GM12878 (cell line): ENCODE measurements at places on chromosomes 12 and 14. TPM values are rescaled to one million over a fixed set of nuclear protein-coding genes. Genes with fewer than 3 reads are reported as not detected.
A peak's percentile ranks its signal among the peaks of the same experiment; 100 is the strongest.

DNA sequence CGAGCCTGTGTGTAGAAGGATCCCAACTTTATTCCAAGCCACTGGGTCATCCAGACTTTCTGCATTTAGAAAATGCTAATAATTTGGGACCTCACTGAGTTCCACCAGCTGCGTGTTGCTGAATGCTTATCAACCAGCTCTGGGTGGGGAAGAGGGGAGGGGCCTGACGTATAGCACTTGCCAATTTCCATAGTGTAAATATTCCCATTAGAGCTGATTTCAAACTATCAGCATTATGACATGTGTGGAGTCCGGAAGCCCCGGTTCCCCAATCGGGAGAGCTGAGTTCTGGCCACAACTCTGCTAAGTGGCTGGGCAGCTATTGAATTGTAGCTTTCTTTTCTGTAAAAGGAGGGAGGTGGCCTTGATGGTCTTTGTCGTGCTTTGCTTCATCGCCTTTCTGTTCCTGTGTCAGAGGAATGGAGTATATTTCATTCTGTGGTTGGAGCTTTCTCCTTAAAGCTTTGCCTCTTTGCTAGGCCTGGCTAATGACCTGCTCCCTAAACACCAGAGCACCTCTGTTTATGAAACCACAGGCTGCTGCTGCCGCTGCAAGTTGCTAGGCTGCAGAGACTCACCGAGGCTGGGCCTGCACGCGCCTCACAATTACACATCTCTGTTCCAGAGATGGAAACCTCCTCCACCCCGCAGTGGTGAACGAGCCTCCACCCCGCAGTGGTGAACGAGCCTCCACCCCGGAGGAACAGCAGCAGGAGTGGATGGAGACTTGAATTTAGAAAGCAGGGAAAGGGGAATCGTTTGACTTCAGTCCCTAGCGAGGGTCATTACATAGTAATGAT is 7.7 kb upstream of the BCL7A start:
- no peak for DNase-seq

DNA sequence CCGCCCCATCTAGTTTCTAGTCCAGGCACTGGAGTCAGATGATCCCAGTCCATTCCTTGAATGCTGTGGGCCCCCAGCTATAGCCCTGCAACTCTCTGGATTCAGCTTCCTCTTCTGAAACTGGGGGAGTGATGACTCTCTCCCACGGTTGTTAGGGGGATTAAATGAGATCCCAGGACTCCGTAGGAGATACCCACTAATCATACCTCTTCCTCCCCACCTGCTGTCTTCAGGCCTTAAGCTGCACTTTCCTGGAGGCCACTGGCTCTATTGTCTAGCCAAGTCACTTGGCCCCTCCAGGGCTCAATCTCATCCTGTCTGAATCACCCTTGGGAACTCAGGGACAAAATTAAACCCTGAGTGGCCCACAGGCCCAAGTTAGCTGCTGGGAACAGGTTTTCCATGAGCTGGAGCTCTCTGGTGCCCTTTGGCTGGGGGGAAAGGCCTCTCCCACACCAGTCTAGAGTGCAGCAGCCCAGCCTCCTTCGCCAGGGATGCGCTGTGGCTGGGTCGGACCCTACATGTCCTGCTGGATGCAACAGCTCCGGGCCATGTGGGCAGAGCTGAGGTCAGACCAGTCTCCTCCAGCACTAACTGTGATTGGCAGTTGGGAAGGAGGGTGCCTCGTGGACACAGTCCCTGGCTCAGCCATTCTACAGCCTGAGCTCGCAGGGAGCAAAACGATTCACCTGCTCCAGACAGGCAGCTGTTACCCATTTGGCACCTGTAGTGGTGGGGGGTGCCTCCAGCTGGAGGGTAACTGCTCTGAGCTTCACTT is 6.0 kb upstream of the ASB2 start:
- DNase-seq: no peak

- DNase-seq: no peak
These were observed 17.0 kb downstream of the PPP1R1A start for GRCh38 chr12:54571193-54572188.

DNA sequence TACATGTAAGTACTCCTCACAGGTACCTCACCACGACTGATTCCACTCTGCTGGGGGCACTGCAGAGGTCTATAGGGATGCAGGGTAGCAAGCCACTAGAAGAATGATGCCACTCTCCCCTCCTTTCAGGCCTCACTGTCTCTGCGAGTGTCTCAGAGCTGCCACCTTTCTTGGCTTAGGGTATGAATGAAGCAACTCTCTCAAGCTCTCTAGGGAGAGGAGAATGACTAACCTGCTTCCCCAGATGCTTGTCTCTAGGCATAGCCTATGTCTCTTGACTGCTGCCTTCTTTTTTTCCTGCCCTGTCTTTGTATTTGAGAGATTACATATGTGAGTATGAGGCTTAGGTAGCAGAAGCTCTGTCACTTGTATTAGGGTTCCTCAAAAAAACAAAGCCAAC is 566.5 kb upstream of the ATP2B1 start:
- no peak for DNase-seq

DNA sequence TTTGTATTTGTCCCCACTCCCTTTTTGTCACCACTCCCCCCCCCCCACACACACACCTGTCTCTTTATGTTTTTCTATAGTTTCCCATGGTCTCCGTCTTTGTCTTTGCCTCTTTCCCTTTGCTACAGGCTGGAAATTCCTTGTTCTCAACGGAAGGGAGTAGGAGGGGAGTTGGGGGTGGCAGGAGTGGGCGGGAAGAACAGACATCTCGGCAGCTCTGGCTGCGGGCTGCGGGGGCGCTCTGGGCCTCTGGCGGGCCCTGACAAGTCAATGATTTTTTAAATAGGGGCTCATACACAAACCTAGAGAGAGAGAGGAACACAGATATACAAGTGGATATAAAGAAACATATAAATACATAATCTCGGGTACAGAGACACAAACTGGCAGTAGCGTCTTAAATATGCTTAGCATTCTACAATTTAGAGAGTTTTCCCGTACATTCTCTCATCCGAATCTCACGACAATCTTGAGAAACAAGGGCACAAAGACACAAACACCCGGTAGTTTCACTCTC is 2.4 kb upstream of the NAB2 start:
- DNase-seq: no peak

SVOP gene
- total RNA-seq: not detected in 2 replicates

GRCh38 chr14:91363776-91364523 is 53.7 kb downstream of the CCDC88C start:
- peak; percentile 89 for DNase-seq

PPM1H gene
- total RNA-seq: 0.45 and 0.56 TPM in 2 replicates

GRCh38 chr14:85180876-85181275 is 349.1 kb upstream of the FLRT2 start:
- DNase-seq: no peak
